GM19239 (cell line): ENCODE measurements at places on chromosomes 12 and 14.

GRCh38 chr12:106894774-106895173 is 60.9 kb upstream of the TMEM263 start:
- DNase-seq, result no peak

DNA sequence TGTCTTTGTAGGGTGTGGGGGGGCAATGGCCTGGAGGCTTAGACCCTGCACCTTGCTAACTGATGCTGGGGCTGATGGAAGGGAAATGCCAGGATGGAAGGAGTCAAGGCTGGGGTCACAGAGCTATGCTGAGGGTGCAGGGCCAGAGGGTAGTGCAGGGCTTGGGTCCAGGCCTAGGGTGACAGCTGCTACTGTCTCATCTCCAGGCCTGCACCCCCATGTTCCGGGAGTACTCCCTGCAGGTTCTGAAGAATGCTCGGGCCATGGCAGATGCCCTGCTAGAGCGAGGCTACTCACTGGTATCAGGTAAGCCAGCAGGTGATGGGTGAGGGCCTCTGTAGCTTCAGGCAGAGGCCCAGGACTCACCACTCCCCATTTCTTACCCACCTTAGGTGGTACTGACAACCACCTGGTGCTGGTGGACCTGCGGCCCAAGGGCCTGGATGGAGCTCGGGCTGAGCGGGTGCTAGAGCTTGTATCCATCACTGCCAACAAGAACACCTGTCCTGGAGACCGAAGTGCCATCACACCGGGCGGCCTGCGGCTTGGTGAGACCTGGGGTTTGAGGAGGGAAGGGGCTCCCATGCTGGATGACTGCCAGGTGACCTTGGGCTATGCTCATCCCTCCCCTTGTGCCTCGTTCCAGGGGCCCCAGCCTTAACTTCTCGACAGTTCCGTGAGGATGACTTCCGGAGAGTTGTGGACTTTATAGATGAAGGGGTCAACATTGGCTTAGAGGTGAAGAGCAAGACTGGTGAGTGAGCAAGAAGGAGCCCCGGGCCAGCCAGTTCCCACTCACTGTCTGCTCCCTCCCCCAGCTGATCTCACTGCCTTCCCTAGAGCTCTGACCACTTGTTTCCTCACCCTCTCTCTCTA is 4.1 kb downstream of the SHMT2 start:
- DNase-seq, result no peak

- no peak for DNase-seq
These were observed 255.2 kb upstream of the DDHD1 start for GRCh38 chr14:53408175-53408879.

GRCh38 chr14:72920008-72920407 is 6.3 kb upstream of the DCAF4 start:
- no peak for DNase-seq

DNA sequence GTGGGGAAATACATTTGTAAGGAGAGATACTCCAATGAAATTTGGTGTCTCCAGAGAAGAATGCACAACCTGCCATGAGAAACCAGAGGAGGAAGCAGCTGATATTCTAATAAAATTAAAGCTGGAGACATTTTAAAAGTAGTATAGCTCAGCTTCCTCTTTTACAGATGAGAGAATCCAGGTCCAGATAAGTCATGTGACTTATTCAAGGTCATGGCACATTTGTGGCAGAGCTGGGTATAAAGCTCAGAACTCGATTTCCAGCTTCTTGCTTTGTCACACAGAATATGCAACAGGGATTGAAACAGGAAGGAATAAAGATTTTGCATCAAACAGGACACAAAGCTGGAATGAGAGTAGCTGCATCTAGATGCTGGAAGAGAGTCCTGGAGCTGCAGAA is 174.8 kb downstream of the EMP1 start:
- no peak for DNase-seq

- no peak for DNase-seq
These were observed 3.0 kb upstream of the METTL17 start for GRCh38 chr14:20986811-20987210.

DNA sequence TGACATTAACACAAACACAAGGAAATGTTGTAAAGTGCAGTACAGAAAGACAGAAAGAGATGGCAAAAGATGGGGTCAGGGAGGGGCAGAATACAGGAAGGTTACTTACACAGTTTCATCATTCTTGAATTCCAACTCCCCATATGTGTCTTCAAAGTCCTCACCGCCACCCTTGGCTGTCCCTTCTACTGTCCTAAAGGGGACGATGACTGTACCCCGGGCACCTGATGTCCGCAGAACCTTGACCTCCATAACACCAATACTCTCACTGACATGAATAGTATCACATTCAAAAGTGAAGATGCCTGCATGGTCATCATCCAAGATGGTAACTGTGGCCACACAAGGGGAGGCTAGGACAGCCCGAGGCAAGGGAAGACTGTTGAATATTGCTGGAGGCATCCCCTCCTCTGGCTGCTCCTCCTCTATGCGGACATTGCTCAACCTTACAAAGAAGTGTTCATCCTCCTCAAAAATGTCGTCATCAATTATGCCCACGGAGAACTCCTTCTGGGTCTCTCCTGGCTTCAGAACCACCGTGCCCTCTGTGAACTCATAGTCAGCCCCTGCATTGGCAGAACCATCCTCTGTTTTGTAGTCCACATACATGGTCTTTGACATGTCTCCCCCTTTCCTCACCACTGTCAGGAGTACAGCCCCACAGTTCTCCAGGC is 22.1 kb downstream of the SLC8A3 start:
- no peak for DNase-seq

GRCh38 chr12:115638733-115639647 is 638.5 kb downstream of the MED13L start:
- DNase-seq, result no peak

DNA sequence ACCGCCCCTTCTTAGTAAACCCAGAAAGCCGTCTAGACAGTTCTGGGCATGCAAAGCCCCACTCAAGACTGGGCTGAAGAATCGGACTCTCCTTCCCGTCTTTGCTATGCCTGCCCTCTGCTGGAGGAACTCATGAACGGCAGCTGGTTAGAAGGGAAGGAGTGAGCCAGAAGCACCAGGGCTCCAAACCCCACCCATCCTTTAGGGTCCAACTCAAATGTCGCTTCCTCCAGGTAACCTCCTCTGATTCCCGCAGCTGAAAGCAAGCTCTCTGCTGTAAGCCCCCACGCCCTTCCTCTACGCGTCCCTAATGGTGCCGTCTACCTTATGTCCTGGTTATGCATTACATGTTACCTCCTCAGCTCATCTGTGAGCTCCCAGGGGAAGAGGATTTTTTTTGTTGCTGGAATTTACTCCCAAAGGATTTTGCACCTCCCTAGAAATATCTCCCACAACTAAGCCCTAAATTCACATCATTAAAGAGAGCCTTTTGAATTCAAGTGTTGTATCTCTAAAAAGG is 59.0 kb upstream of the SCN8A start:
- peak; percentile 74 for DNase-seq

DNA sequence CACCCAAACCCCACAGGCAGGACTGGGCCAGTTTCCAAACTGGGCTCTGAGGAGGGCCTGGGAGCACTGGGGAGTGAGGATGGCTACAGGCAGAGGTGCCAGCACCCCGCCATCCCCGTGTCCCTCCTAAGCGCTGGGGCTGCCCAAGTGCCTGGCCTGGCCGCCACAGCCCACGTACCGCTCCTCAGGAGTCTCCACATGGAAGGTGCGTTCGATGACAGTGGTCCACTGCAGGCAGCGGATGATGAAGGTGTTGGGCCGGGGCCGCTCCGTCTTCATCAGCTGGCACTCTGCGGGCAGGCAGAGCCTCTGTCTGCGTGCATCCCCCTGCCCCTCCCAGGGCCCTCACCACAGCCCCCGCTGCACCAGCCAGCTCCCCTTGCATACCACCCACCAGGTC is 19.1 kb downstream of the AKT1 start:
- no peak for DNase-seq

GRCh38 chr12:32515137-32515873 is 115.9 kb downstream of the FGD4 start:
- no peak for DNase-seq

DNA sequence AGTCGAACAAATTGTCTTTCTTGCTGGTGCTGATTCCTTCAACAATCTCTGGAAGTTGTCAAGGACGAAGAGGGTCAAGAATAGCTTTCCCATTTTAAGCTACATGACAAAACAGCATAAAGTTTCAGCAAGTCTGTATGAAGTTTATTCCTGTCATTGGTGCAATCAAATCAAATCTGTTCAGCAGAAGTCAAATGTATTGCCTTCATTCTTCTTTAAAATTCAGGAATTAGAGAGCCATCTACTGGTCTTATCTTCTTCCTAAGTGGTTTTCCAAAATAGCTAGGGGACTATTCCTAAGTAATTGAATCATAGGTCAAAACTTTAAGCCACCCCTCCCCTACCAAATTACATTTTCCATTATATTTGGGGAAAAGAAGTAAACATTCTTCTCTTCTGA is 990.2 kb downstream of the GALC start:
- no peak for DNase-seq

DNA sequence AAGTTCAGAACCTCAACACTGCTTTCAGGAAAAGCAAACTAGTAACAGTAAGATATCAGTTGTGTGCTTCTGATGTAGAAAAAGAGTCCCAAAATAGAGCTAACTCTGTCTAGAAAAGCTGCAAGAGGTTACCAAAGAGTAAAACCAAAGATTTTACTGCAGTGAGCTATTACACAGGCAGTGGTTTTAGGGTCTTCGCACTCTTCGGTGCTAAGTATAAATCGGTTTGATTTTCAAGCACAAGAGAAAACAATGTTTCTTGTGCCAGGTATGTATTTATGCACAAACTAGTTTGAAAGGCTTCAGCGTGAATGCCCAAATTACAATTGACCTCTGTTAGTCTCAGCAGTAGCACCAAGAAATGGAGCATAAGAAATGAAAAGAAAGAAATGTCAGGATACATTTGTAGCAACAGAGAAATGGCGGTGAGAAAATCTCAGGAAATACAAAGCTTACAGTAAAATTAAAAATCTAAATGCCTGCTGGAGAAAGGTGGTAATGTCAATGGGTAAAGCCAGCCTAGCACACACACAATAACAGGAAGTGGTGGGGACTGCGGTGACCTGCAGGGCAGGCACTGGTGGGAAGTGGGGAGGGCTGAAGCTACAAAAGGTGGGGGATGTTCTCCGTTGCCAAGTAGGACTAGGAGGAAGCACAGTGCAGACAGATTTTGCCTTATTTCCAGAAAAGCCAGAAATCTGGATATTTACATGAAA is 18.0 kb upstream of the DYRK2 start:
- no peak for DNase-seq

GRCh38 chr12:3150931-3151835 is 74.0 kb downstream of the TSPAN9 start:
- no peak for DNase-seq

- DNase-seq, result no peak
These were observed 22.2 kb downstream of the IFNG start for GRCh38 chr12:68137335-68137830.

DNA sequence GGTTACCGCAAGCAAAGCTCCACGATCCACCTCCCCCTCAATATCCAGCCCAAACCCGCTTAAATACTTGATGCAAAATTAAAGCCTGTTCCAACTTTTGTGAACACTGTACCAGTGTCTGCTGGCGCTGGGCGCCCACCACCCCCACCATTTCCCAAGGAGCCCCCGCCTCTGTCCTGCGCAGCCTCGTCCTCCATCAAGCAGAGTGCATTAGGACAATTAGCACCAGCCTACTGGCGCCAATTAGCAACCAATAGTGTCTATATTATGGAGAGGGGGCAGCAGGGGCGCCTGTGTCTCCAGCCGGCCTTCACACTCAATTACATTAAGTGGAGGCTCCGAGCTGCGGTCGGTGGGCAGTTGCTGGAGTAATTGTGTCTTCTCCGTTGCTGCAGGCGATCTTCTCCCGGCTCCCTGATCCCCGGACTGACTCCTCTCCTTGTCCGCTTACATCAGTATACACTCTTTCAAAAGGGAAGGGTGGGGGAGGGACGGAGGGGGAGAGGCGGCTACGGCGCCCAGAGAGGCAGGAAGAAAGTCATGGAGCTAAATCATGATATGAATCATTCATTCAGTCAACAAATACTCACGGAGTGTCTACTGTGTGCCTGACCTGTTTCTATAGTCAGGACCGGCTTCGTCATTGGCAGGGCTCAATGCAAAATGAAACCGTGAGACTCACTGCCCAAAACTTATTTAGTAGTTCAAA is 707.3 kb downstream of the MED13L start:
- no peak for DNase-seq

GRCh38 chr12:39483042-39483441 is 40.1 kb upstream of the KIF21A start:
- no peak for DNase-seq

- peak; percentile 56 for DNase-seq
These were observed 1.2 kb downstream of the ITGB7 start for GRCh38 chr12:53205747-53206419.

- no peak for DNase-seq
These were observed 16.6 kb upstream of the TRAF3 start for GRCh38 chr14:102760496-102761193.

- DNase-seq, result no peak
These were observed 42.6 kb downstream of the SLCO1A2 start for GRCh38 chr12:21292111-21292510.

DNA sequence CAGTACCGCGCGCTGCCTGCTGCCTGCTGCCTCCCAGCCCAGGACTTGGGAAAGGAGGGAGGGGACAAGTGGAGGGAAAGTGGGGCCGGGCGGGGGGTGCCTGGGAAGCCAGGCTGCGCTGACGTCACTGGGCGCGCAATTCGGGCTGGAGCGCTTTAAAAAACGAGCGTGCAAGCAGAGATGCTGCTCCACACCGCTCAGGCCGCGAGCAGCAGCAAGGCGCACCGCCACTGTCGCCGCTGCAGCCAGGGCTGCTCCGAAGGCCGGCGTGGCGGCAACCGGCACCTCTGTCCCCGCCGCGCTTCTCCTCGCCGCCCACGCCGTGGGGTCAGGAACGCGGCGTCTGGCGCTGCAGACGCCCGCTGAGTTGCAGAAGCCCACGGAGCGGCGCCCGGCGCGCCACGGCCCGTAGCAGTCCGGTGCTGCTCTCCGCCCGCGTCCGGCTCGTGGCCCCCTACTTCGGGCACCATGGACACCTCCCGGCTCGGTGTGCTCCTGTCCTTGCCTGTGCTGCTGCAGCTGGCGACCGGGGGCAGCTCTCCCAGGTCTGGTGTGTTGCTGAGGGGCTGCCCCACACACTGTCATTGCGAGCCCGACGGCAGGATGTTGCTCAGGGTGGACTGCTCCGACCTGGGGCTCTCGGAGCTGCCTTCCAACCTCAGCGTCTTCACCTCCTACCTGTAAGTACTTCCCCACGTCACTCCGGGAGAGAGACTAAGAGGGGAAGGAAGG is at the start of gene LGR5:
Gene LGR5 (plus strand): TSS at position 186 of the 732 bp plus-strand sequence. CDS start 283 bp downstream, at position 469.
- DNase-seq, result no peak

GRCh38 chr12:21676776-21677175 is 19.1 kb upstream of the LDHB start:
- no peak for DNase-seq

DNA sequence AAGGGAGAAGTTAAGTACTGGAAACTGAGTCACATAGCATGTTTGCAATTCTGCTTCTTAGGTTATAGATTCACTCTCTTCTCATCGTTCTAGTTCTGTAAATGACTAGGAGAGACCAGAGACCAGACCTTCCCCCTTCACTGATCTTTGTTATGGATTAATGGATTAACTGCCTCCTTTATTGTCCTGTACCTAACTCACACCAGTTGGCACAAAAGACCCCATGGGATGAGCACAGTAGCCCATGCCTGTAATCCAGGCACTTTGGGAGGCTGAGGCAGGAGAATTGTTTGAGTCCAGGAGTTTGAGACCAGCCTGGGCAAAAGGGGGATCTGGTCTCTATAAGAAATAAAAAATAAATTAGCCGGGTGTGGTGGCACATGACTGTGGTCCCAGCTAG is 20.8 kb downstream of the BCAT1 start:
- no peak for DNase-seq

GRCh38 chr12:4454315-4454860 is 8.8 kb upstream of the FGF6 start:
- DNase-seq, result no peak

- DNase-seq, result no peak
These were observed 33.9 kb downstream of the FBXO33 start for GRCh38 chr14:39398382-39398781.
